ENCODE measurements at places on chromosomes 7 and 10.

DNA sequence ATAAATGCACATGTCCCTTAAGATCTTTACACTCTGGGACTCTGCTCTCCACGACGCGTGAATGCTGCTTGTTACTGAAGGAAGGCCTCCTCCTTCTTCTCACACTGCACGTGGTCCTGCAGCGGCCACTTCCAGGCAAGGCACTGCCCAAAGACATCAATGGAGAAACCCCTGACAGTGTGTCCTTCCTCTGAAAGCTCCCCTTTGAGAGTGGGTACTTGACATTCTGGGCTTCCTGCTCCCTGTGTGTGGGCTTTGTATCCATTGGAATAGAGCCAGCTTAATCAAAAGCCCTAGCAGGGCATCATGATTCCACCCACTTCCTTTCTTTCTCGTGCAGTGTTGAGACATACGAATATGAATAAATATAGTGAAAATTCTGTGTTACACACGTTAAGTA, 69.7 kb upstream of the STK17A start:
- no peak for DNase-seq

DNA sequence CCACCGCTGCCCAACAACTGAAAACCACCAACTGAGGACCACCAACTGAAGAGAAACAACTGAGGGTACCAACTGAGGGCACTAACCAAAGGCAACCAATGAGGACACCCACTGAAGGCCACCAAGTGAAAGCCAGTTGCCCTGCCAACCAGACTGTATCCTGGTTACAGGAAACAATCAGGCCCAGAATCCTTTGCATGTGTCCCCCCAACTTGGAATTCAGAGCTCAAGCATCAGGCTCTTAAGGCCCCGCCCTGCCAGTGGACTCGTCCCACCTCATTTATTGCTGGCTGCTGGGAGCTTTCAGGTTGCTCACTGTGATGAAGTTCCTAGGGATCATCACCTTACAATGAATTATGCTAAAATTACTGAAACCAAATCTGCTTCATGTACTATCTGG, 76.6 kb upstream of the ABI1 start:
- DNase-seq, result no peak

- DNase-seq, result no peak
These were observed 54.3 kb upstream of the ECHDC3 start for GRCh38 chr10:11687779-11688447.

- DNase-seq, result no peak
These were observed 46.9 kb downstream of the AKR1C4 start for GRCh38 chr10:5243521-5243987.

GRCh38 chr7:157690833-157691585, 354.2 kb downstream of the DNAJB6 start:
- DNase-seq, result no peak
